NCI-H345 (cell line): ENCODE measurements at places on chromosomes 12 and 14.
A peak's percentile ranks its signal among the peaks of the same experiment; 100 is the strongest.

- DNase-seq: no peak
Measured at GRCh38 chr14:22143363-22143762, 445.7 kb downstream of the DAD1 start.

DNA sequence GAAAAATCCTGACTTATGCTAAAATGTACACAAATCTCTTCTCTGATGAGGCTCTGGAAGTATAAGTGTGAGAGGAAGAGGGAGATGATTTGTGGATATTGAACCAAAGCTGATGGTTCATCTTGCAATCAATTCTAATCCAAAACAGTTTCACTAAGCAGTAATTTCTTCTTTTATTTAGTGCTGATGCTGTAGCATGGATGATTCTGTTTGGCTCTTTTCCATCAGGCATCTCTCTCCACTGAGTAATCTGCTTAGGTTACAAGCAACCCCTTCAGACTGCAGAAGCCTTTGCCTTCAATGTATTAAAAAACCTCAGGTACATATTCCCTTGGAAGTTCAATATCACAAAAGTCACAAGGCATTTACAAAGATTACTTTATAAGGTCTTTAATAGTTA is 159.1 kb upstream of the CCDC198 start:
- DNase-seq: no peak

GRCh38 chr14:103178521-103178920 is 55.3 kb downstream of the TNFAIP2 start:
- DNase-seq: no peak

GRCh38 chr12:95608252-95609033 is 57.2 kb upstream of the USP44 start:
- DNase-seq: peak; percentile 62

- DNase-seq: no peak
Measured at GRCh38 chr14:26395726-26396125, 202.1 kb downstream of the NOVA1 start.

DNA sequence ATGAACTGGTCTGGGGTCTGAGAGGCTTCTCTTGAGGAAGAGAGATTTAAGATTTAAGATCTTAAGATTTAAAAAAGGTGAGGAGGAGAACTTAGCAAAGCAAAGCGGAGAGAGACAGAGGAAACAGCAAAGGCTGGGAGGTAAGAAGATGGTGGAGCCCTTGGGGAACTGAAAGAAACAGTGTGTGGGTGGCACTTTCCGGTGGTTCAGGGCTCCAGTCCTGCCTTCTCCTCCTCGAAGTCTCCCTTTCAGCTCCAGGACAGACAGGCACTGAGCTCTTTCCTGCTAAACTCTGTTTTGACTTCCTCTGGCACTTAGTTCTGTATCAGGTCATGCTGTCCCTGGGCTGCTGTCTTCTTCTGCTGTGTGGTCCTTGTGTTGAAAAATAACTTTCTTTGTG is 298.7 kb upstream of the SRRM4 start:
- DNase-seq: no peak

GRCh38 chr14:91729756-91730155 is 2.1 kb downstream of the CATSPERB start:
- DNase-seq: no peak

DNA sequence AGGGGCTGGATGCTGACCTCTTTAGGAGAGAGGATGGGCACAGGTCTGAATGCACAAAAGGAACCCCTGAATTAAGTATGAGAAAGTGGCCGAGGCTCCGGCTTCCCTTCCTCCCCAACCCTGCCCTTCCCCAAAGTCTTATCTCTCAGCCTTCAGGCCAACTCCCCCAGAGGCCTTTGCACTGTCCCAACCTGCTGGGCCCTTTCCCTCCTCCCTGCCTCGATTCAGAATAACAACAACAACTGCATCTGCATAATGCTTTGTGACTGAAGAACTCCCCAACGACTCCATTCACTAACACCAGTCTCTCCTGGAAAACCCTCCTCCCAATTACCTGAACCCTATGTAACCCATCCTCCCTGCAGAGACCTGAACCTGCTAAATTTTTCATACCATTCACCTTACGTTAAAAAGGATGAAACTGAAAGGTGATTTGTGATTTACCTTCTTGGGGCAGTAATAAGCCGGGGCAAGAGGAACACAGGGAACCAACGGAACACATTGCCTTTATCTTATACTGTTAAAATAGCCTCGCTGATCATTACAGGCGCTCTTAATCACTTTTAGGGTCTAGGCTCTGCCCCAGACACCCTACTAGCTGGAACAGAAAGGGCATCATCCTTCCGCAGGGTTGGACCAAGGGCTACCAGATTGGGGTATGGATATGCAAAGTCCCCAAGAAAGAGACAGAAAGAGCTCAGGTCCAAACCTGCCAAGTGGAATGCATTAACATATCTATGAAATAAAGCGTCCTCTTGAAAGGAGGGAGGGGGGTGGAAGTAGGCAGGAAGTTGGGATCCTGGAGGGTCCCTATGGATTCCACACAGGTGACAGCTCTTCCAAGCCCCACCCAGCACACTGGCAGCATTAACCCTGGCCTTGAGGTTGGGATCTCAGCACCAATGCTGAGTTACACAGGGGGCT is 24.2 kb upstream of the FOXN3 start:
- DNase-seq: no peak

GRCh38 chr14:32738206-32738871 is 200.3 kb upstream of the NPAS3 start:
- no peak for DNase-seq

GRCh38 chr12:2689879-2690278 is 104.9 kb upstream of the FKBP4 start:
- no peak for DNase-seq

DNA sequence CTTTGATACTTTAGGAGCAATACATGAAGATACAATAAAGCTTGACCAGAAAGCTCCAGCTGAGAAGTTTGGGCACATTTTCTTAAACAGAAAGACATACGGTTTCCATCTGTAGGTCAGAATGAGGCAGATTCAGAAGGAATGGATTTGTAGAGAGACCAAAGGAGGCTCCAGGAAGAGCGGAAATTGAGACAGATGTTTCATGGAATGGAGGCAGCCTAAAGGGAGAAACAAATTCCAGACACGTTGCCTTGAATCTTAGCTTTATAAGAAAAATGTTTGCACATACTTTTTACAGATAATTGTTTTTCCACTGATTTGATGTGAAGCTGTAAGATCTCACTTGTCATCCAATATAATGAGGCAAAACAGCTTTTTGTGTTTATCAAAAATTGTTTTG is 24.8 kb downstream of the EPYC start:
- no peak for DNase-seq

DNA sequence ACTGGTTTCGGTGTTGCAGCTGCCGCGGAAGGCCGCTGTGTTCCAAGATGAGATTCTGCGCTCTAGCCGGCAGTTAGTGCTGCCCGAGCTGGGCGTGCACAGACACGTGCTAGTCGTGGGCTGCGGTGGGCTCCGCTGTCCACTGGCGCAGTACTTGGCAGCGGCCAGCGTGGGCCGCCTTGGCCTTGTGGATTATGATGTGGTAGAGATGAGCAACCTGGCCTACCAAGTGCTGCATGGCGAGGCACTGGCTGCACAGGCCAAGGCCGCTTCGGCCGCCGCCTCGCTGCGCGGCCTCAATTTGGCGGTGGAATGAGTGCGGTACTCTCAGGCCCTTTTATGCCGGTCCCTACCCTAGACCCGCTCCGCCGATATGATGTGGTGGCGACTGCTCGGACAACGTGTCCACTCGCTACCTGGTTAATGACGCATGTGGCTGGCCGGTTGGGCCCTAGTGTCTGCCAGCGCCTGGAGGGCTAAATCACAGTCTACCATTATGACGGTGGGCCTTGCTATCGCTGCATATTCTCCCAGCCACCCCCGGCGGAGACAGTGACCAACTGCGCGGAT is 102.2 kb downstream of the SNAPC1 start:
- DNase-seq: no peak

GRCh38 chr12:74317078-74317601 is 220.5 kb upstream of the ATXN7L3B start:
- DNase-seq: peak; percentile 32

DNA sequence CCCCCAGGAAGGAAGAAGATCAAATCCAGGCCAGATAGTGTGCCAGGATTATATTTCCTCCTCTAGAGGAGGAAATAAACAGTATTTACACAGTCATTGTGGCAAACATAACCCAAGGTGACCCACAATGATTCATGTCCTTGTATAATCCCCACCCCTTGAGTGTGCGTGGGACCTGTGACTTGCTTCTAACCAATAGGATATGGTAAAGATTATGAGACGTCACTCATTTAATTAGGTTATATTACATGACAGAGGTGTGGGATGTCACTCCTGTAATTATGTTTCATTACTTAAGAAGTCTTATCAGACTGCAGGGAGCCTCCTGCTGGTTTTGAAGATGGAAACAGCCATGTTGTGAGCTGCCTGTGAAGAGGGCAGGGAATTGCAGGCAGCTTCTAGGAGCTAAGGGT is 12.2 kb upstream of the CATSPERB start:
- DNase-seq: no peak

- DNase-seq: no peak
Measured at GRCh38 chr12:107296681-107297089, 203.3 kb upstream of the CRY1 start.

DNA sequence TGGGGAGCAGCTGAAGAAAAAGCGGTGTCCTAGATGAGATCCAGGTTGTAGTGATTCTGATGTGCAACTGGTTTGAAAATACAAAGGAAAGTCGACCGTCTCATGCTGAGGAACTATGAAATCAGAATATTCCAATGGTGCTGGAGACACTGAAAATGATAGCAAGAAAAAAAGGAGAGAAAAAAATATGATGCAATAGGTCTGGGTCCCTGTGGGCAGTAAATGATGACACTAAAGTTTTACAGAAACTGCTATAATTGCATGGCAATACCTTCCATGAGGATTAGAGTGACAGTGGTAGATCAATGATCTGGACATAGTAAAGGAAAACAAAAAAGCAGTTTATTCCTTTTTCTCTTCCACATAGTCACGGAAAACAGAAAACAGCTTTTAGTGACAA is 2.3 kb downstream of the PYM1 start:
- DNase-seq: no peak

DNA sequence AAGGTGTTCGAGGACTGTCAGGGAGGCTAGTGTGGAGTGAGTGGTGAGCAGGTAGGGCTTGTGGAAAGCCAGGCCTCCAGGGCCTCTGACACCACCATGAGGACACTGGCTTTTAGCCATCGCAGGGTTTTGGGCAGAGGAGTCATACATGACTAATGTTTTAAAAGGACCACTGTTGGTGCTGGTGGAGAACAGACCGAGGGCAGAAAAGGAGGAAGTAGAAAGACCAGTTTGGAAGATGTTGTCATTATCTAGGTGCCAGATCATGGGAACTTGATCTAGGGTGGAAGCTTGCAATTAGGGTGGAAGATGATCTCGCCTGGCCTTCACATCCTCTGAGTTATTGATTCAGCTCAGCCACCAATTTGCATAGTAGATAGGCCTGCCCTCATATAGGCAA is 144.2 kb downstream of the C12orf75 start:
- no peak for DNase-seq
